ENCODE measurements at places on chromosomes 12 and 14.

- DNase-seq, result peak; percentile 56
Observed at GRCh38 chr12:32566663-32567295, 112.3 kb upstream of the DNM1L start.

GRCh38 chr12:116137318-116137717 lies 140.2 kb downstream of the MED13L start:
- no peak for DNase-seq

- peak; percentile 33 for DNase-seq
Observed at GRCh38 chr12:66467932-66468331, 165.6 kb downstream of the HELB start.

- DNase-seq, result no peak
Observed at GRCh38 chr12:47797441-47797840, 22.3 kb downstream of the HDAC7 start.

GRCh38 chr12:49097381-49097780 lies 2.8 kb upstream of the DHH start:
- no peak for DNase-seq

- no peak for DNase-seq
Observed at GRCh38 chr12:123076604-123077297, 74.1 kb downstream of the PITPNM2 start.

DNA sequence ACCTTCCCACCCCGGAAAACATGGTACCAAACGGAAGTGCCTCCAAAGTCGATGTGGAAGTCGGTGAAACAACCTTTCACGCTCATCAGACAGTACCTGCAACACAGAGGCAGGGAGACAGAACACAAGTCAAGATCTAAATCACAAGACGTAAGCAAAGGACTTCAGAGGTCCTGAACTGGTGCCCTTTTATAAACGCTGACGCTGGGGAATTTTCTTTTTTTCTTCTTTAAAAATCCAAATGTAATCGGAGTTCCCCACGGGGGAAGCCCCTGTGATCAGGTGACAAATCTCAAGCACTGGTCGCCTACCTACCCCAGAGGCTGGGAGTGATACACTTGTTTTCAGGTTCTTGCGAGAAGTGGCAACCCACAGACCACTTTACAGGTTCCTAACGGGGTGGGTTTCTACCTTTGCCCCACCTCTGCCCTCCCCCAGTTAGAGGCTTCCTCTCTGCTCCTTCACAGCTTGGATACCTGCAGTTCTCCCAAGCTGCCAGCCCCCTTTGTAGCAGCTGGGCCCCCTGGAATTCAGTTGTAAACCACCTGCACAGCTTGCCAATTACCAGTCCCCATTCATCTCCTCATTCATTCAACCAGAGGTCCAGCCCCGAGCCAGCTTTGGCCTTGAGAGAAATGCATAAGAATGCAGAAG lies 46.2 kb downstream of the KDM2B start:
- DNase-seq, result no peak
